ENCODE measurements at places on chromosomes 3 and 15.

GRCh38 chr3:109608574-109608973 is 271.2 kb upstream of the DPPA4 start:
- no peak for DNase-seq

DNA sequence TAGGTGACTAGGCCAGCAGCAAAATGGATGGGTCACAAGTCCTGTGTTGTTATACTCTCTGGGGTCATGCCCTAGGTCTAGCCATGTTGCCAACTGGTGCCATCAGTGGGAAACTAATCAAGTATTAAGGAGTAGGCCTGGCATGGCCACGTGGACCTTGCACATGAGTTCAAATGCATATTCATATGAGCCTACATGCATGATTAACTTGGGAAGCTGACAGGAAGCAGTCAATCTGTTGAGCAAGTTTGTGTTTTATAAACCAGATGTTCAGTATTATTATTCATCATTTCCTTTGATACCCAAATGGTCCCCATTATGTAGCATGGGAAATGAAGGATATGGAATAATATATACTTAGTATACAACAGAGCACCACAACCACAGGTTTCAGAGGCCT is 95.0 kb downstream of the LRTM1 start:
- DNase-seq = no peak

- DNase-seq = no peak
These were observed 42.8 kb downstream of the CHST14 start for GRCh38 chr15:40513609-40514008.

DNA sequence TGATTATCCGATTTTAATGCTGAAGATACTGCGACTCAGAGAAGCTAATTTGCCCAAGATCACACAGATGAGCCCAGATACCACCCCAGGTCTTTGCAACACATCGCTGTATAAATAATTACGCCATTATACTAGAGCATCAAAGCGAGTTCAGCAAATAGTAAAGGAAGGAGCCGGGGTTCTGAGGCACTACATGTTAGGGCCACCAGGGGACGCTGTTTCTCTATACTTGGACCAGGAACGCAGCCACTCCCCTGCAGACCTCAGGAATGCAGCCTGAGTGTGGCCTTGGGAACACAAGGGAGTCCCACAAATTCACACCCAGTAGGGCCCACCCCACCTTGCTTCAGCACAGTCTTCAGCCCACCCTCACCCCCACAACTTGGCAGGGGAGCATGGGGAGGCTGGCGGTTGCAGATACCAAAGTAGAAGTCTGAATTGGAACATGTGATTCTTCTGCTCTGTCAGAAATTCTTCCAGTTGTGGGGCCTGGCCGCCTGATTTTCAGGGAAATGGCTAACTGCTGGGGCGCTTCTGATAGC is 57.8 kb upstream of the RYK start:
- DNase-seq = peak; percentile 93

DNA sequence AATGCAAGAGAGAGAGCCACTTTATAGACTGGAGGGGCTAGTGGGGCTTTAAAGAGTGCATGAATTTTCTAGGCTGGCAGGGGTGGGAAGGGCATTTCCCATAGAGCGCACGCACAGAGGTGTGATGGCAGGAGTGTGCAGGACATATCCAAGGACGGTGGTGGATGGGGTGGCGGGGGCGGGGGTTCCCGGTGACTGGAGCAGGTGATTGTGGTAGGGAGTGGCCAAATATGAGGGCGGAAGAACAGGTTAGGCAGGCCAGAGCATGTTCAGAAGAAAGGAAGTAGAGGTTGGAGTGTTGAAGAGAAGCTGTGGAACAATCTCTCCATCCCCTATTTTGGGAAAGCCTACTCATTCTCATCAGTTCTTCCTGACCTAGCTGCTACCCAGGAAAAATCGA is 18.1 kb downstream of the FAM81A start:
- no peak for DNase-seq

DNA sequence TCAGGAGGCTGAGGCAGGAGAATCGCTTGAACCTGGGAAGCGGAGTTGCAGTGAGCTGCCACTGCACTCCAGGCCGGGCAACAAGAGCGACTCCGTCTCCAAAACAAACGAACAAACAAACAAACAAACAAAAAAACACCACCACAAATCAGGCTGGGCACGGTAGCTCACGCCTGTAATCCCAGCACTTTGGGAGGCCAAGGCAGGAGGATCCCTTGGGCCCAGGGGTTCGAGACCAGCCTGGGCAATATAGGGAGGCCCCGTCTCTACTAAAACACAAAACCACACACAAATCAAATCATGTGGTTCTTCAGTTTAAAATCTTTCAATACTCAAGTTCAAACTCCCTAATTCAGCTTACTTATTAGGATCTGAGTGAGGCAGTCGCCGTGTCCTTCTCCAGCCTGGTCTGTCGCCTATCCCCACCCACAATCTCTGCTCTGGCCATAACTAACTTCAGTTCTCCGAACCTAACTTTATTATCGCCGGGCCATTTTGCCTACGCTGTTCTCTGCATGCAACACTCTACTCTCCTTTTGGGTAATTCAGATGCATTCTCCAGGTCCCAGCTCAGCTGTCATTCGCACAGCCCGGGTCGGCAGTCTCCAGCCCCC is 660 bp upstream of the RTF1 start:
- no peak for DNase-seq

DNA sequence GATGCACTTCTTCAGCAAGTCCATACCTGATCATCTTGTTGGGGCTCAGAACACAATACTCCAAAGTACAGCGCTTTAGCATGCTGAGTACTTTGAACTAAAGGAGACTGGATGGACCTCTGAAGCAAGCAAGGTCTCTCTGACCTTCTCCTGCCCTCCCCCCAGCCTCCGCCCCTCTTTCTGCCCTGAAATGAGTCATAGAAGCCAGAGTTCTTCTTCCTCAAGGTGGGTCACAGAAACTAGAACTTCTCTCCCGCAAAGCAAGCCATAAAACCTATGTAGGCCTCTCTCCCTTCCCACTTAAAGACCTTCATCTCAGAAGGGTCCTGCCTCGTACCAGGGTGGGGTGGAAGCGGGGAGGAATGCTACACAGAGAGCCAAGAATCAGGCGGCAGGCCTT is 230.5 kb upstream of the PROK2 start:
- no peak for DNase-seq

GRCh38 chr3:159739166-159739565 is 249.5 kb upstream of the IL12A start:
- no peak for DNase-seq

Measured in fibroblast of skin of right quadriceps (primary cell).